ENCODE measurements at places on chromosomes 7 and 10.

GRCh38 chr10:121032460-121032859 lies 181.3 kb downstream of the WDR11 start:
- DNase-seq: no peak

GRCh38 chr7:156865493-156865892 lies 27.5 kb downstream of the LMBR1 start:
- no peak for DNase-seq

DNA sequence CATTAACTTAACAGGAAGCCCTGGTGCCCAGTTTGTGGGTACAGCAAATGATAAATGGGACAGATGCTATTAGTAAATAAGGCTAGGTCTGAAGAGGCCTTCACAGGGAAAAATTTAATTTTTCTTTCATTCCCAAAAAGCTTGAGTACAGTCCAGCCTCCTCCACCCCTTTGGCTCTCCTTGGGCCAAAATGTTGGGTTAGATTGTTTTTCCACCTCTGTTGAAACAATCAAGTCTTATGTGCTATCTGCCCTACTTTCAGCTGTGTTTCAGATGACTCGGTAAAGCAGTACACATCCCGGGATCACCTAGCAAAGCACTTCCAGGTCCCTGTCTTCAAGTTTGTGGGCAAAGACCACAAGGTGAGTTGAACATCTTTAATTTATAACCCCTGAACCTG lies 24.3 kb downstream of the PLA2G12B start:
- DNase-seq: no peak

DNA sequence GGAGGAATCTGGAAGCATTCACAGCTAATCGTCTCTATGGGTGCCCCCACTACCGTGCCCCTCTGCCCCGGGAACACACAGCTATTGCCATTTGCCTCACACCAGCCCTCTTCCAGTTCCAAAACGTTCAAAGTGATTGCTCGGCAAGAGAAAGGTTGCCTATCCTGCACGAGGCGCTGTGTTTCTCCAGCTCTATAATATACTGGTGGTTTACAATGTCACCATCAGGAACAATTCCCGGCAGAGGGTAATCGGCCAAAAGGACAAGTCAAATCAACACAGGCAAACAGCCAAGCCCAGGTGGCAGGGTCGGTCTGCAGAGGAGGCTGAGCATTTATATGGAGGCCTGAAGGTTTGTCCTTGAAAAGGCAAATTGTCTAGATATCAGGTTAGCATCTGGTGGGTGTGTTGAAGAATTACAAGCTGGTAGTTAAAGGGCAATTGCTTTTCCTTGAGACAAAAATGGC lies 29.2 kb upstream of the TNS3 start:
- DNase-seq: no peak

DNA sequence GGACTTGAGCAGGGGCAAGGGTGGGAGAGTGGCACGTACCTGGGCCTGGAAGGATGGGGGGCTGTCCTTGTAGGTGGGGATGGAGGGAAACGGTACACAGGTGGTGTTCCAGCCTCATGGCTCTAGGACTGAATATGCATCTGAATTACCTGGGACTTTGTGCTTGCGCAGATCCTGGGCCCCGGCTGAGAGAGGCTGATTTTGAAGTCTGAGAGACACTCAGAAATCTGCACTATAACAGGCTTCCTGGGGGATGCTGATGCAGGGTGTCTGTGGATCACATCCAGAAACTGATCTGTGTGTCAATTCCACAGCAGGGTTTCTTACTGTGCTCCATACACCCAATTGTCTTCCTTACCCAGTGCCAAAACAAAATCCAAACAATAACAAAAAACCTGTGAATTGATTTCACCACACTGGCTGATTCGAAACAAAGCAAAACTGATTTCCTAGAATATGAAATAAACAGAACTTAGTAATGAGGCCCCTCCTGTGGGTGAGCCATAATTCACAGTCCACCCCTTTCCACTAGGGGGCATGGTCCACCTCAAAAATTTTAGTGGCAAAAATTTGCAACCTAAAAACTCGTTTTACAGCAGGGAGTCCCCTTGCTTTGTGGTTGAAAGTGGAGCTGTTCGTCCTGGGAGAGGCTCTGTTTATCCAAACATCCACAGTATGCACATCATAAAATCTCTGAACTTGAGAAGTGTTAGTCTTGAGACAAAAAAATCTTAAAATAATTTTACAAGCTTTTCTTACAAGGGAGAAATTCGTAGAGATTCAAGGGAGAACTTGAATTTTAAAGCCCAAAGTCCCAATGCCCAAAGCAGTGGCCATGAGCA lies 32.0 kb upstream of the PLEKHA1 start:
- DNase-seq: peak; percentile 83

- DNase-seq: peak; percentile 11
Observed at GRCh38 chr7:133491846-133492652, 239.2 kb downstream of the EXOC4 start.

GRCh38 chr7:5595545-5596045 lies 172.0 kb upstream of the TNRC18 start:
- peak; percentile 73 for DNase-seq

GRCh38 chr10:58502956-58503355 lies 9.7 kb upstream of the BICC1 start:
- DNase-seq: no peak
